ENCODE measurements at places on chromosomes 3 and 15.

- DNase-seq = no peak
Measured at GRCh38 chr15:73127302-73127936, 75.2 kb downstream of the NEO1 start.

DNA sequence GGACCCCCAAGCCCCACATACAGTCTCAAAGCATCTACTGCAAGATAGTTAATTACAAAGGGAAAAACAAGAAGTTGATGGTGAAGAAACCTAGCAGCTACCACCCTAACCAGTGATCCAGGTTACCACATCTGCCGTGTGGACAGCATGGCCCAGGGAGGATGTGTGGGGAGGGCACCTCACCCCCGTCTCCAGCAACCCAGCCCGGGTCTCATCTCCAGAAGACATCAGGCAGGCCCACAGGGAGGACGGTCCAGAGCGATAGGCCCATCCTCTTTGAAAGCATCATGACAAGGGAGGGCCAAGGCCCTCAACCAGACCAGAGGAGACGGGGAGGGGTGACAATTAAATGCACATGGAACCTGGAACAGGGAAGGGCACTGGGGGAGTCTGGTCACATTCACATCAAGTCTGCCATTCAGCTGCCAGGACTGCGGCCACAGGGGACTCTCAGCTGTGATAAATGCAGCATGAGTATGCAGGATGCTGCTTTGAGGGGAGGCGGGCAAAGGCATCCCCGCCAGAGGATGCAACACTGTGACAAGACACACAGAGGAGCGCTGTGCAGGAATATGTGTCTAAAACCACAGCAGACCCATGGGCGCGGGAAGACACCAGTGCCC lies 18.8 kb downstream of the ZXDC start:
- no peak for DNase-seq

GRCh38 chr15:76286271-76286879 lies 24.9 kb downstream of the ETFA start:
- DNase-seq = no peak

- DNase-seq = no peak
Measured at GRCh38 chr3:140731440-140732119, 53.7 kb downstream of the TRIM42 start.

GRCh38 chr15:59242649-59243048 lies 36.0 kb downstream of the LDHAL6B start:
- DNase-seq = no peak

DNA sequence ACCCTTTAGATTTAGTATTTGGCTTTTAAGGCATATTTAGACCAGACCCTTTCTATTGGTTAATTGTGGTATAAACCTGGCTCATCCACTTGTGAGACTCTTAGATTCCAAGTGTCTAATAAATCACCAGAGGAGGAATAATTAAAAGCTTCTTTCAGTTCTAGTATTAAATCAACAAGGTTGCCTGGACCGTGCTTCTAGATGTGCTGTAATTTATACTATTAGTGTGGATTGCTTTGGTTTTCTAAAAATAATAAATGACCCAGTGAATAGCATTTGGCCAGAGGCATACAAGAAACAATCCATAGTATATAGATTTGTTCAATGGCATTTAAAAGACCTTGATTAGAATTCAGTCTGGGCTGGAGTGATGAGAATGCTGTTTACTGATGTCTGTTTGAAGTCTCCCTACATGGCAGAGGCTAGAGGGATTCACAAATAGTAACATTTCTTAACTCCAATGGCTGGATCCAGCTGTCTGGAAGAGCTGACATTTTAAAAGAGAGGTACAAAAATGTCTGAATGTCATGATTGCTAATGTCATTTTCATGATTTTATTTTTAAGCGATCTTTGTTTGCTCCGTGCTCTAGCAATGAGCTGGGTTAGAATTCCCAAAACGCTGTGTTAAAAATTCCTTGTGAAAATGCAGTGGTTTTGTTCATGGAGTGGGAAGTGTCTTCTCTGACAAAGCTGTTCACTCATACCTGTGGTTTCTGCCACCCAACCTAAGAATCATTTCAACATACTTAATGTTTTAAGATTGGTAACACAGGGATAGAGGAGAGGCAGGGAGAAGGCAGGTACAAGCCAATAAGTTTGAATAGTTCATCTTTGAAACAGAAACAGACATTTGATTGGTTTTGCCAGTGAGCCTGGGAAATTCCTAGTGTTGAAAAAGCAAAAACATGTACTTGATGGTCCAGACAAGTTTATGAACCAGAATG lies 89.9 kb downstream of the RBMS3 start:
- DNase-seq = no peak

DNA sequence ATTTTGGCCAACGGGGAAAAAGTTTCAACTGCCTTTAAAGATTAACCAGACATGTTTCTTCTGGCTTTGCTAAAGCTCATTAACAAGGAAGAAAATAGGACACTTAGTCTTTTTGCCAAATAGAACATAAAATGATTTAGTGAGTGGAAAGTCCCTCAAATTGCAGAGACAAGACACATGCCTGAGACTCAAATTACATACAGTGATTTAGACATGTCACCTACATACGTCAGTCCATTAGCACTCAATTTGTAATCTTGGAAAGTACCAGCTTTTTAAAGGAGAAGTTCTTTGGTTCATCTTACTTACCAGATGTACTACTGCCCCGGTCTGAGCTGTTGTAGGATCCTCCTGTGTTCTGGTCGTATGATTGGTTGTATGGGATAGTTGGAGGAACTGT lies 1134.2 kb downstream of the ROBO1 start:
- no peak for DNase-seq

DNA sequence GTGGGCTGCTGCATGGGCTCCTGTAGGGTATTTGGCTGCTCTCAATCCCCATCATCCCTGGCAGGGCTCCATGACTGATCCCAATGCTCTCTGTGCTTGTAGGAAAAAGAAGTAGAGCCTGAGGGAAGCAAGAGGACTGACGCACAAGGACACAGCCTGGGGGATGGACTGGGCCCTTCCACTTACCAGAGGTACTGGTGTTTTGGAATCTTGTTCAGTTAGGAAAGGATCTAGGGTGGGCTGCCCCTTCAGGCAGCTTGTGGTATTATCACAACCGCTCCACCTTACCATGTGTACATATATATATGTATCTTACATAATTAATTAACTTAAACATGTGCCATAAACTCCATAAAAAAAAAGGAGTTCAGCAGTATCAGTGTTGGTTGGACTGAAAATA lies 1.3 kb downstream of the SLC28A2 start:
- no peak for DNase-seq

- DNase-seq = no peak
Measured at GRCh38 chr15:101056366-101057334, 137.5 kb downstream of the LRRK1 start.

GRCh38 chr15:91939403-91939831 lies 85.9 kb downstream of the SLCO3A1 start:
- DNase-seq = no peak

- no peak for DNase-seq
Measured at GRCh38 chr3:156050918-156051317, 69.5 kb upstream of the KCNAB1 start.

- DNase-seq = no peak
Measured at GRCh38 chr15:36896949-36897348, 203.4 kb downstream of the MEIS2 start.

GRCh38 chr15:84398763-84399701 lies 163.5 kb downstream of the GOLGA6L4 start:
- DNase-seq = no peak

DNA sequence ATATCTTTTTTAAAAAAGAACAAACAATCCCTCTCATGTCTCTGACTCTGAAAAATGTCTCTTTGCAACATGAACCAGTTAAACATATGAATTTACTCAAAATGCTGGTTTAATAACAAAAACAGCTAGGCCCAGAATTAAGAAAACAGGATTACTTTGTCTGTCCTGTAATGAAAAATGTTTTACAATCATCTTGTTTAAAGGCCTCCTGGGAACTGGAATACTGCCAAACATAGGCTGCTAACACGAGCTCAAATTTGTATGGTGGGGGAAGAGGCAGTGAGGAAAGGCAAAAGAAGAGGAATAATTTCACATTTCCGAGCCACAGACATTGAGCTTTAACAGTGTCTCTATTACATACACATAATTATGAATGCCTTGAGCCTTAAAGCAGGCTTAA lies 61.7 kb upstream of the PPIB start:
- no peak for DNase-seq

GRCh38 chr3:185927501-185928200 lies 10.2 kb downstream of the TRA2B start:
- DNase-seq = no peak

- DNase-seq = no peak
Measured at GRCh38 chr3:66585520-66586095, 84.8 kb upstream of the LRIG1 start.

DNA sequence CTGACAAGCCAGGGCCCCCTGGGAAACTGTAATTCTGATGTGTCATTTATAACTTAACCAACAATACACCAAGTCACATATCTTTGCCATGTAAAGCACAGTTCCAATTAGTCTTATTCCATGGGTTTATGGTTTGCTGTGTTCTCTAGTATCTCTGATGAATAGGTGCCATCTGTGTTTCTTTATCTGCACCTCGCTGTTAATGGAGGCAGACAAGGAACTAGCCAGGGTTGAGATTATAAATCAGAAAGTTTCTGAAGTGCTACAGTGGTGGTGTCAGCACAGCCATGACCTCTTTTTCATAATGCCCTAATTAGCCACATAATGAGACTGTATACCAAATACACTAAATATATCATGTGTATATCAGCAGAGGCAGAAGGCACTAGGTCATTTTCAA lies 866.4 kb downstream of the PLOD2 start:
- DNase-seq = no peak

DNA sequence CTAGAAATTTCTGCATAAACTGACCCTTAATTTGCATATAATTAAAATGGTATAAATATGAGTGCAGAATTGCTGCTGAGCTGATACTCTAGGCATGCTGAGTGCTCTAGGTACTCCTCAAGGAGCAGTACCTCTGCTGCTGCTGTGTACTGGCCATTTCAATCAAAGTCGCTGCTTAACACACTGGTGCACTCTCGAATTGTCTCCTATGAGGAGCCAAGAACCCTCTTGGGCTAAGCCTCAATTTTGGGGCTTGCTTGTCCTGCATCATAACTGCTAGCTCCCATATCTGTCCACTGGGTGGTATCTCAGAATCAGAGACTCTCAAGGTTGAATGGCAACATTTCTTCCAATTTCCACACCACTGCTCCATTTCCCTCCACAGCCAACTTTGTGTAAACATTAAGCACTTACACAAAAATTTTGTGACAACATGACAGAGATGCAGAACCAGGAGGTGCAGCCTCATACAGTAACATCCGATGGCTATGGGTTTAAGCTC lies 82.5 kb downstream of the XXYLT1 start:
- no peak for DNase-seq

GRCh38 chr15:38685686-38686339 lies 121.2 kb upstream of the RASGRP1 start:
- DNase-seq = no peak

GRCh38 chr15:70495991-70496599 lies 267.3 kb downstream of the UACA start:
- no peak for DNase-seq

GRCh38 chr3:11392014-11392859 lies 120.0 kb downstream of the ATG7 start:
- no peak for DNase-seq

DNA sequence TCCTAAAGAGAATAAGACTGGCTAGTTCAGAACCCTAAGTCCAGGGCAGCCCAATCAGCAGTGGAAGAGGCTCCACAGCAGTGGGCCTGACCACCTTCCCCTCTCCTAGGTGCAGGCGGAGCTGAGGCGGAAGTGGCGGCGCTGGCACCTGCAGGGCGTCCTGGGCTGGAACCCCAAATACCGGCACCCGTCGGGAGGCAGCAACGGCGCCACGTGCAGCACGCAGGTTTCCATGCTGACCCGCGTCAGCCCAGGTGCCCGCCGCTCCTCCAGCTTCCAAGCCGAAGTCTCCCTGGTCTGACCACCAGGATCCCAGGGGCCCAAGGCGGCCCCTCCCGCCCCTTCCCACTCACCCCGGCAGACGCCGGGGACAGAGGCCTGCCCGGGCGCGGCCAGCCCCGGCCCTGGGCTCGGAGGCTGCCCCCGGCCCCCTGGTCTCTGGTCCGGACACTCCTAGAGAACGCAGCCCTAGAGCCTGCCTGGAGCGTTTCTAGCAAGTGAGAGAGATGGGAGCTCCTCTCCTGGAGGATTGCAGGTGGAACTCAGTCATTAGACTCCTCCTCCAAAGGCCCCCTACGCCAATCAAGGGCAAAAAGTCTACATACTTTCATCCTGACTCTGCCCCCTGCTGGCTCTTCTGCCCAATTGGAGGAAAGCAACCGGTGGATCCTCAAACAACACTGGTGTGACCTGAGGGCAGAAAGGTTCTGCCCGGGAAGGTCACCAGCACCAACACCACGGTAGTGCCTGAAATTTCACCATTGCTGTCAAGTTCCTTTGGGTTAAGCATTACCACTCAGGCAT lies 33.7 kb downstream of the VIPR1 start:
- DNase-seq = no peak

GRCh38 chr3:169475978-169476698 lies 187.4 kb downstream of the MECOM start:
- DNase-seq = no peak

GRCh38 chr3:52779011-52779836 lies 1.8 kb downstream of the ITIH1 start:
- DNase-seq = no peak

- DNase-seq = no peak
Measured at GRCh38 chr15:69824075-69824876, 273.4 kb downstream of the TLE3 start.

DNA sequence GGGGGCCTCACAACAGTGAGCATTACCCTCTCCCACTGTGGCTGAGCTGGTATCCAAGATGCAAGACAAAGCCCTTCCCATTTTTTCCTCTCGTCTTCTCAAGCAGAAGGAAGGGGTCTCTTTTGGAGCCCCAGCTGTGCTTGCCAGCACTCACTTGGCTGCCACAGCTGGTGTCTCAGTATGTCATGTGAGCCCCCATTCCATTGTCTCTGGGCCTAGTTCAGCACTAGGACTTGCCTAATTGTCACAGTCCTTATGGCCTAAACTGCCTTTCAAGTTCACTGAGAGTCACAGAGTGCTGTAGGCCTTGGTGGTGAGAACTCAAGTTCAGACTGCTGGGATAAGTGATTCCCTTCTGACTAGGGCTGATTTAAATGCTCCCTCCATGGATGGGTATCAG lies 89.8 kb downstream of the ARHGEF26 start:
- DNase-seq = no peak

DNA sequence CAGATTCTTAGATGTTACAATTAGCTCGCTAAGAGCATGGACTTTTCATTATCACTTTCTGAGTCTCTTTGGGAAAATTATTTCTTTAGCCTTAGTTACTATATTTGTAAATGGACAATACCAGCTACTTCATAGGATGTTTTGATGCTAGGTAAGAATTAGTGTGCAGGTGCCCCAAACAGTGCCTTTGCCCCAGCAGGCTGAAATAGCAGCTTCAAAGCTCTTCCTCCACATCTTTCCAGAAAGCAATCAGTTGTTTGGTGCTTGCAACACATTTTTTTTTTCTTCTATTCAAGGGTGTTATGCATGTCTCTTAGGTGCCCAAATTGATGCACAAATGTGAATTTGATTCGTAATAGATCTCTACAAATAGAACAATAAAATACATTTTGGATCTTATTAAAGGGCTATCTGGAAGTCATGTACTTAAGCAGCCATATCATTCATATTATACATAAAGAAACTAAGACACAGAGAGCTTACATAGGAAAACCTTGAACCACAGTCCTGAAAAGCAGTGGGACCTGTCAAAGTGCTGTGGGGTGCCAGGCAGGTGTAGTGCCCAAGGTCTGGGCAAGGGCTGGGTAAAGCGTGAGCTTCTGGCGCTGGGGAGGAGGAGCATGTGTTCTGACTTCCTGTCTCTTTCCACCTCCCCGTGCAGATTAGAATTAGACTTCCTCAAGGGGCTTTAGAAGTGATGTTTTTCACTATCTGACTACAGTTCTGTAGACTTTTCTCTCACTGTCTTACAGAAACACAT lies 62.9 kb downstream of the FNDC3B start:
- peak; percentile 9 for DNase-seq

GRCh38 chr3:73572368-73572767 lies 52.4 kb downstream of the PDZRN3 start:
- DNase-seq = no peak
